B cell (primary cell): ENCODE measurements at places on chromosomes 6 and 20. TPM values are rescaled to one million over a fixed set of nuclear protein-coding genes. Genes with fewer than 3 reads are reported as not detected.
A peak's percentile ranks its signal among the peaks of the same experiment; 100 is the strongest.

DNA sequence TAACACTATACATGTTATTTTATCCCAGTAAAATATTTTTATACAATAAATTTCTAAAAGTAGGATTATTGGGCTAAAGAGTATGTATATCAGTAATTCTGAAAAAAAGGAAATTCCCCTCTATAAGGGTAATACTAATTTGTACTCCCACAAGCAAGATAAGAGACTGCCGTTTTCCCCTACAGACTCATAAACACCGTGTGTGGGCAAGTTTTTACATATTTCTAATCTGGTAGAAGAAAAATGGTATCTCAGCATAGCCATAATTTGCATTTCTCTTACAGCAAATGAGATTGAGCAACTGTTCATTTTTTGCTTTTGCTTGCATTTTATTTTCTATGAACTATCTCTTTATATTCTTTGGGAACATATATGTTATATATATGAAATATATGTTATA is 26.0 kb upstream of the MYMX start:
- no peak overlapping the region for H3K4me3 ChIP-seq
- H3K27ac ChIP-seq: no peak overlapping the region
- no peaks in the 10 kb centered on the region for H3K36me3 ChIP-seq
- no peak for DNase-seq
- no peaks in the 10 kb centered on the region for H3K4me1 ChIP-seq

The VSTM2L gene
- total RNA-seq: not detected in 2 replicates

GRCh38 chr20:3686421-3686820 is 4.6 kb upstream of the ADAM33 start:
- DNase-seq: no peak
- H3K27me3 ChIP-seq: no peaks in the 10 kb centered on the region
- no peak overlapping the region for H3K4me3 ChIP-seq

DNA sequence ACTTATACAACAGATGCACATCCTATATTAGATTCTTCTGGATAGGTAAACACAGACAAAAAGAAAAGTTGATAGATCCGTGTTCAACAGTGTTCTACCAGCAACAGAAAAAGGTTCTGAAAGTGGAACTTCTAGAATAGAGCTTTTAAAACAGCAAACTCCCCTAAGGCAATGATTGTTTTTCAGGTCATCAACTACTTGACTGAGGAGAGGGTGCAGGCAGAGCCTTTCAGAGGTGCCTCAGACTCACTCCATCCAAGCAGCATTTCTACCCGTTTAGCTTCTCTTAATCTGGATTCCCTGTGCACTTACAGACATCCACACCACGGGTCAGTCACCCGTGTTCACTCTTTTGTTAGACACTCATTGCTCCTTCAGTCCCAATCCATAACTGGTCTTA is 28.9 kb downstream of the FYN start:
- peaks cover 65% of the 10 kb centered on the region for H3K4me1 ChIP-seq
- no peaks in the 10 kb centered on the region for H3K36me3 ChIP-seq
- peak; percentile 54 for DNase-seq
- peak overlapping the region; percentile 66 for H3K27ac ChIP-seq

DNA sequence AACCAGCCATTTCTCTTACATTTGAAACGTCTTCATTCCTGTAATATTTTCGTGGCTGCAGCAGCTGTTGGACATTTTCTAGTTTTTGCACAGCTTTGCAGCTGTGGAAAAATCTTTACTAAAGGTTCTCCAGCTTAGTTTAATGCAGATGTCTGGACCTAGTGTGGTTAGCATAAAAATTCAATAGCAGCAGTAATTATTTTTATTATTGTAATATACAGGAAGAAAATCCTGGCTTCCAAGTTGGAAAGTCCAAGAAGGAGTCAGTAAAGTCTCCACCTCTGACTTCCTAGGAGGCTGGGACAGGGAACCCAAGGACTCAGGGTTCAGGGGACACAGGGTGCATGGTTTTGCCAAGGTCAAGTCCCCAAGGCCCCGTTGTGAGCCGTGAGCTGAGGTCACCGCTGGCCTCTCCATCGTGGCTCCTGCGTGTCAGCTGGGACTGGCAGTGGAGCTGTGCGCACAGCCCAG is 230.6 kb downstream of the FNDC1 start:
- H3K4me1 ChIP-seq: no peaks in the 10 kb centered on the region
- peaks cover 2% of the 10 kb centered on the region for H3K27me3 ChIP-seq
- H3K36me3 ChIP-seq: no peaks in the 10 kb centered on the region
- no peak overlapping the region for H3K4me3 ChIP-seq
- no peak for DNase-seq

- DNase-seq: peak; percentile 60
- peaks cover 76% of the 10 kb centered on the region for H3K4me1 ChIP-seq
- H3K36me3 ChIP-seq: no peaks in the 10 kb centered on the region
- H3K27me3 ChIP-seq: no peaks in the 10 kb centered on the region
Observed at GRCh38 chr6:15327271-15327670, 81.4 kb downstream of the JARID2 start.

GRCh38 chr20:32226391-32226790 is 18.7 kb downstream of the POFUT1 start:
- no peak overlapping the region for H3K4me3 ChIP-seq
- H3K4me1 ChIP-seq: no peaks in the 10 kb centered on the region
- H3K36me3 ChIP-seq: no peaks in the 10 kb centered on the region

The FAM83B gene
- total RNA-seq: not detected in 2 replicates

GRCh38 chr20:10463622-10464021 is 28.5 kb downstream of the SLX4IP start:
- H3K27ac ChIP-seq: no peak overlapping the region
- no peaks in the 10 kb centered on the region for H3K4me1 ChIP-seq
- H3K4me3 ChIP-seq: no peak overlapping the region
- no peak for DNase-seq
- no peaks in the 10 kb centered on the region for H3K36me3 ChIP-seq
- no peaks in the 10 kb centered on the region for H3K27me3 ChIP-seq

- no peak for DNase-seq
- no peaks in the 10 kb centered on the region for H3K27me3 ChIP-seq
- H3K36me3 ChIP-seq: no peaks in the 10 kb centered on the region
Observed at GRCh38 chr20:19850198-19850533, 92.1 kb downstream of the RIN2 start.

GRCh38 chr20:57322476-57322875 is 7.1 kb upstream of the SPO11 start:
- H3K4me3 ChIP-seq: no peak overlapping the region
- H3K4me1 ChIP-seq: no peaks in the 10 kb centered on the region
- peaks cover 18% of the 10 kb centered on the region for H3K27me3 ChIP-seq
- H3K36me3 ChIP-seq: no peaks in the 10 kb centered on the region
- no peak overlapping the region for H3K27ac ChIP-seq

DNA sequence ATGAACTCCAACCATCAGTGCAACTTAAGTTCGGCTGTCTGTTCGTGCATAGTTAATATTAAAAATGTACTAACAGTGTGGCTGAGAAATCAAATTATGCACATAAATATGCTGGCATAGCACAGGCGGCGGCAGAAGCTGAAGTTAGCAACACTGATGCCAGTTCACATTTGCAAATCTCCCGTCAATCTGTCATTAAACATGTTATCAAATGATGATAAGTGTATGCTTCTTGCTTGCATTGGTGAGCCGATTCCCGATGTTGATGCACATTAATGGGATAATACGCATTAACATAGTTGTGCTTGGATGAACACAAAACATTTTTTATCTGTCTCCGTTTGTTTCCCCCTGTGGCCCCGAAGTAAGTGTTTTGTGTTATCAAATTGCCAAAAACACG is 309.4 kb downstream of the ZNF217 start:
- no peaks in the 10 kb centered on the region for H3K27me3 ChIP-seq
- H3K4me3 ChIP-seq: no peak overlapping the region
- no peaks in the 10 kb centered on the region for H3K4me1 ChIP-seq
- no peak overlapping the region for H3K27ac ChIP-seq
- H3K36me3 ChIP-seq: no peaks in the 10 kb centered on the region
- no peak for DNase-seq

The ABRACL gene
- 22.6 and 23.0 TPM in 2 replicates for total RNA-seq

The RAB32 gene
- total RNA-seq: not detected in 2 replicates

GRCh38 chr6:42293386-42293977 is 75.8 kb upstream of the MRPS10 start:
- H3K27me3 ChIP-seq: no peaks in the 10 kb centered on the region
- no peak for DNase-seq
- H3K27ac ChIP-seq: no peak overlapping the region
- no peaks in the 10 kb centered on the region for H3K4me1 ChIP-seq
- no peaks in the 10 kb centered on the region for H3K36me3 ChIP-seq

GRCh38 chr20:58723628-58723984 is 31.0 kb downstream of the NPEPL1 start:
- H3K4me1 ChIP-seq: no peaks in the 10 kb centered on the region
- no peaks in the 10 kb centered on the region for H3K36me3 ChIP-seq
- H3K27ac ChIP-seq: no peak overlapping the region
- no peak for DNase-seq
- H3K4me3 ChIP-seq: no peak overlapping the region

DNA sequence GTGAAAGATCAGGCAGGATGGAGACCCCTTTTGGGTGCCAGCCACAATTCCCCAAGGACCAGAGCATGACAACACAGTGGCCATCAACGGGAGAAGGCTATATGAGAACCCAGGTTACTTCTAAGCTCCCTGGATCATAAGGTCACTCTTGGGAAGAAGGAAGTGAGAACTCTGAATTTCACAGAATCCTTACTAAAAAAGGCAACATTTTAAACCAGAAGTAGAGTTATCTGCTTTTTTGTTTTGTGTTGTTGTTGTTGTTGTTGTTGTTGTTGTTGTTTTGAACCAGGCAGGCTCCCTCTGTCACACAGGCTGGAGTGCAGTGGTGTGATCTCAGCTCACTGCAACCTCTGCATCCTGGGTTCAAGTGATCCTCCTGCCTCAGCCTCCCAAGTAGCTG is 107.4 kb upstream of the TNFAIP3 start:
- no peaks in the 10 kb centered on the region for H3K36me3 ChIP-seq
- H3K27ac ChIP-seq: no peak overlapping the region
- peaks cover 16% of the 10 kb centered on the region for H3K4me1 ChIP-seq
- H3K4me3 ChIP-seq: no peak overlapping the region
- no peak for DNase-seq

- H3K36me3 ChIP-seq: no peaks in the 10 kb centered on the region
- H3K27ac ChIP-seq: no peak overlapping the region
- H3K4me1 ChIP-seq: no peaks in the 10 kb centered on the region
- no peaks in the 10 kb centered on the region for H3K27me3 ChIP-seq
- no peak for DNase-seq
- no peak overlapping the region for H3K4me3 ChIP-seq
Observed at GRCh38 chr6:168414336-168415097, 26.5 kb upstream of the SMOC2 start.

DNA sequence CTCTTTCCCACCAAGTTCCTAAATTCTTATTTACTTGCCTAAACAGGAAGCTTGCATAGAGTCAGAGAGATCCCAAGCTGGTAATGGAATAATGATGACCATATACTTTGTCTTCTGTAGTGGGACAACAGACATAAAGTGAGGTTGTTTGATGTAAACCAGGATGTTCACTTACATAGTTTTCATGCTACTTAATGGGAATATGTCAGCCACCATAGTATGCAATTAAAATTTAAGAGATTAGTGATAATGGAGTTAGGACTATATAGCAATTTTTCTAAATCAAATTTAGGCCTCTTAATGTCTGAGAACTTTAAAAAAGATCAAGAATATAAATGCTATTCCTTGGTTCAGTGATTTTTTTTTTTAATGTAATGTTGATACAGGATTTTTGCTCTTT is 180.6 kb downstream of the BCKDHB start:
- no peak for DNase-seq
- H3K4me1 ChIP-seq: no peaks in the 10 kb centered on the region
- no peak overlapping the region for H3K27ac ChIP-seq

- H3K4me3 ChIP-seq: no peak overlapping the region
- no peak overlapping the region for H3K27ac ChIP-seq
- H3K27me3 ChIP-seq: peaks cover 10% of the 10 kb centered on the region
- H3K4me1 ChIP-seq: no peaks in the 10 kb centered on the region
- no peak for DNase-seq
- H3K36me3 ChIP-seq: no peaks in the 10 kb centered on the region
Observed at GRCh38 chr6:39929733-39930461, 4.4 kb downstream of the MOCS1 start.
